ENCODE measurements at places on chromosomes 12 and 14.

- DNase-seq: no peak
These were observed 3.3 kb downstream of the ETNK1 start for GRCh38 chr12:22628228-22628627.

DNA sequence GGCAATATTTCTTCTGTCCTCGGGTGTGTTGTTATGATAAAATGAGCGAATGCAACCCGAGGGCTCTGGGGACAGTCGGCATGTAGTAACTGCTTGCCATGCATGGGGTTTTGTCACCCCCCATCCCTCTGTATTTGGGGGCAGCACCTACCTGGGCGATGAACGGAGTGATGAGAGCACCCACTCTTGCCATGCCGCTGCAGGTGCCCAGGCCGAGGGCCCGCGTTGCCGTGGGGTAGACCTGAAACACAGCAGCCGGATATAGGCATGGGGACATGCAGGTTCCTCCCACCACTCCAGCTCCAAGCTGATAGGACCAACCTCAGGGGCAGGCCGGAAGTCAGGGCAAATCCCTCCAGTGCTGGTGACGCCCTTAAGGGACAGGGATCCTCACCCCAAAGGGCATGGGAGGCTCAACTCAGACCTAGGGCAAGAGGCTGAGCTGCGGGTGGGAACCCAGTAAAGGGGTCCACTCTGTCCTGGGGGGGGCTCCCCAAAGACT, 35.8 kb downstream of the DAO start:
- DNase-seq: no peak

- no peak for DNase-seq
These were observed 268.5 kb upstream of the PPFIA2 start for GRCh38 chr12:82027612-82028011.

DNA sequence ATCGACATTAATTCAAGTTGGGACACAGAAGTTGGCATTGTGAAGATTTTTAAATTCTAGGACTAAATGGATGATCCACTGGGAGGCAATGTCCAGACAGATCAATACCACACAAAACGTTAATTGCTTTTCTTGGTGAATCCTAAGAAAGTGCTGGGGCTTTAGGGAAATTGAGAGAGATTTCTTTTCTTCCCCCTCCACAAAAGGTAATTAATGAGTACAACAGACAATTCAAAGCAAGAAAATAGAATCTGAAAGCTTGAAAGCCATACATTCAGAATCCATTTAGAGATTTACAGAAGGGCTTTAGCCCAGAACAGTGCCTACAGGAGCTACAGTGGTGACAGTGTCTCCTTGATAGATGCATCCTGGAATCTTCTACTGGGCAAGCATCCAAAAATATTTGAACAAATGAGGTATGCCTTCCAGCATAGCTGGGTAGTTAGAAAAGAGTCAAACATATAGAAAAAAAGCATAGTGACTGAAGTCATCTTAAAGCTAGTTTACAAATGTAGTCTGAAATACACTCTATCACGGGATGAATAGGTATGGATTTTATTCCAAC, 718.1 kb downstream of the DIO2 start:
- DNase-seq: no peak

DNA sequence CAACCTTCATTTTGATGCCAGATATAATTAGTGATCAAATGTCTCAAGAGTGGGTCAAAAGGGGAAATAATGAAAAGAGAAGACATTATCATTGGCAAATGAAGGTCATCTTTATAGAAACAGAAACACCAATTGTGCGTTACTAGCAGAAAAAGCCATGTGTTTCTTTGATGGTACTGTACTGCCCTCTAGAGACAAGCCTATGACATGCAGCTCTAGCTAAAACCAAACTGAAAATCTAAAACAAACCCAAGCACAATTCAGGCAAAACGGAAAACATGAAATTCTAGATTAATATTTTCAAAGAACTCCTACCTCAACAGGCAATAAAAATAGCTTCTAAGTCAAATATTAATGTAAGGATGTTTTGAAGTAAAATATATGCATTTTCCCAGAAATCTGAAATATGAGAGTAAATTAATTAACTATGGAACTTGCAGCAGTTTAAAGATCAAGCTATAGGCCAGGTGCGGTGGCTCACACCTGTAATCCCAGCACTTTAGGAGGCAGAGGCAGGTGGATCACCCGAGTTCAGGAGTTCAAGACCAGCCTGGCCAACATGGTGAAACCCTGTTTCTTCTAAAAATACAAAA, 115.4 kb downstream of the KLHL28 start:
- DNase-seq: peak; percentile 46

GRCh38 chr12:109637348-109637747, 63.8 kb downstream of the MVK start:
- no peak for DNase-seq

DNA sequence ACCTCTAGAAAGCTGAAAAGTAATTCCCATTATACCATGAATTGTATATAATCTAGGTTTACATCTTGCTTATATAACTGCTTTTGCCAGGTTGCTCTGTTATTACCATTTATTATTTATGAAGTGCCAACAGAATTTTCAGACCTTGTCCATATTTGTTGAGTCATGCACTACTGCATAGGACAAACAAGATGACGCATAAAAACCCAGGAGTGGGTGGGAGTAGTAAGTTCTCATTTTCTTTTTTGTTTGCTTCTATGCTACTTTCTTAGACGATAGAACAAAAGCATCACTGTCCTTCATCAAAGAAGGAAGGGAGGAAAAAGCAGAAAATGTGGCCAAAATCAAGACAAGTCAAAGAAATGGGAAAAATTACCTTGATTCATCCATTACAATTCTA, 119.0 kb upstream of the RASSF8 start:
- no peak for DNase-seq

- no peak for DNase-seq
These were observed 27.2 kb downstream of the CALM1 start for GRCh38 chr14:90424075-90424474.

DNA sequence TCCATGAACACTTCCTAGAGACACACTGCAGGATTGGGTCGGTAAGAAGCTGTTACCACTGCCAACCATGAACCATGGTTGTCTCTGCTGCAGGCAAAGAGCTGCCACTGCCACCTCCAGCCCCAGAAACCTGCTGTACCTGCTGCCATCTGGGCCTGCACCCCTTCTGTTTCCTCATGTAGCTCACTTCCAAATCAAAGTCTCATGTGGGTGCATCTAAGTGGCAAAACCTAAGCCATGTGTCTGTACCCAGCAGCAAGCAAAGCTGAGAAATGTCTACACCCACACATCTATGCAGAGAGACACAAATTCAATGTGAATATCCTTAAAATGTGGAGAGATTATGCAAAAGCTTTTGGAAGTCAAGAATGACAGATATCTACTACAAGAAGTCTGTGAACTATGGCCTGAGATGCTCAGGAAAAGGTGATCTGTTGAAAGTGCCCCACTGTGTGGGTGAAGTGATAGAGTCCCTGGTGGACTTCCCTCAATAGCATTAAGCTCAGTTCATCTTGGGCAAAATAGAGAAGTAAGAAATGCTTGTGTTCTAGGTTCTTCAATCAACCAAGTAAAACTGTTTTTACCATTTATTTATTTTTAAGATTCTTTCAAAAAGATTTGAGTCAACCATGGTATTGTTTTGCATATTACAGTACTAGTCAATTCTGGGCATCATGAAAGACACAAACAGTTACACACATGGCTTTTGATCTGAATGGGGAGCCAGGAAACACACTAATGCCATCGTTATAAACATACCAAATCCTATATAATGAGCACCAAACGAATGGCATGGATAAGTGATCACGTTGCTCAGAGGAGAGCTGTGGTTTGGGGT, 64.4 kb downstream of the FOS start:
- no peak for DNase-seq

DNA sequence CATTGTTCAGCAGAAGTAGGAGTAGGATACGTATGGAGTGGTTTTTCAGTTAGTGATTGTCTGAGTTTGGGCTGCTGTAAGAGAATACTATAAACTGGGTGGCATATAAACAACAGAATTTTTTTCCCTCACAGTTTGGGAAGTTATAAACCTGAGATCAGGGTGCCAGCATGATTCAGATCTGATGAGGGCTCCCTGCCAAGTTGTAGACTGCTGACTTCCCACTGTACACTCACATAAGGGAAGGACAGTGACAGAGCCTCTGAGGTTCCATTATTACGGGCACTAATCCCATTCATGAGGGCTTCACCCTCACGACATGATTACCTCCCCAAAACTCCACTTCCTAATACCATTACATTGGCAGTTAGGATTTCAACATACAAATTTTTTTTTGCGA, 50.7 kb downstream of the ACSM4 start:
- no peak for DNase-seq

DNA sequence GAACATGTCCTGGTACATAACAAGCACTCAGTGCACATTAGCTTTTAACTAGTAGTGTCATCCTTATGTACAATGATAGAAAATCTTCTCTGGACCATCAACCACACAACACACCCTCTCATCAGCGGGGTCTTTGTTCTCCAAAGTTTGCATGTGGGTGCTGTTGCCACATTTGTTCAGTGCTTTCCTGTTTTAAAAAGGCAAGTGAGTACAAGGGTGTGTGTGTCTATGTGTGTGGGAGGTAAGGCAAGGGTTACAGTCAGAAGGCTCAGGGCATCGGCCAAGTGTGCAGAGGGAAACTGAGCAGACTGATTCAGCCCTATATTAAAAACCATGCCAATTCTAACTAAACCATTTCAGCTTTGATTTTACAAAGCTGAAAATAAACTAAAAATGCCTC, 17.9 kb downstream of the KRT76 start:
- DNase-seq: no peak

DNA sequence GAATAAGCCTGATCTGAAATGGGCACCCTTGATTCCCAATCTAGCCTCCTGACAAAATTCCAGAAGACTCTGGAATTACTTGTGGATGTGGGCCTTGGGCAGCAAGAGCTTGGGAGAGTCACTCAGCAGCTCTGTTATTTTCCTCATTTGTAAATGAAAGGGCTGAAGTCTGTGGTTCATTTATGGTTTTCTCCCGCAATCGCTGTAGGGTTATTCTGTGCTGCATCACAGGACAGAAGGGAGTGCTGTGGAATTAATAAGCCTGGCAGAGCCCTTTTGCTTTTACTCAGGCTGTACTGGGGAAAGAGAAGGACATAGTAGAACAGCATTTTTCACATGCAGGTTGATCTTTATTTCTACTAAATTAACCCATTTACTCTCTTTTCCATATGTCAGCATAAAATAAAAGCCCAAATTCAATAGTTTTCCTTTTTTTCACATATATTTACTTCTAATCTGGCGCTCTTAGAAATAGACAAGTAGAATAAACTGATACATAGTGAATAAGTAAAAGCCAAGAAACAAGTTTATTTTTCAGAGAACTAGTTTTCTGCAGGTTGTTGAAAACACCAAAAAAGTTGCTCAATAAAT, 49.2 kb downstream of the DUSP16 start:
- no peak for DNase-seq

DNA sequence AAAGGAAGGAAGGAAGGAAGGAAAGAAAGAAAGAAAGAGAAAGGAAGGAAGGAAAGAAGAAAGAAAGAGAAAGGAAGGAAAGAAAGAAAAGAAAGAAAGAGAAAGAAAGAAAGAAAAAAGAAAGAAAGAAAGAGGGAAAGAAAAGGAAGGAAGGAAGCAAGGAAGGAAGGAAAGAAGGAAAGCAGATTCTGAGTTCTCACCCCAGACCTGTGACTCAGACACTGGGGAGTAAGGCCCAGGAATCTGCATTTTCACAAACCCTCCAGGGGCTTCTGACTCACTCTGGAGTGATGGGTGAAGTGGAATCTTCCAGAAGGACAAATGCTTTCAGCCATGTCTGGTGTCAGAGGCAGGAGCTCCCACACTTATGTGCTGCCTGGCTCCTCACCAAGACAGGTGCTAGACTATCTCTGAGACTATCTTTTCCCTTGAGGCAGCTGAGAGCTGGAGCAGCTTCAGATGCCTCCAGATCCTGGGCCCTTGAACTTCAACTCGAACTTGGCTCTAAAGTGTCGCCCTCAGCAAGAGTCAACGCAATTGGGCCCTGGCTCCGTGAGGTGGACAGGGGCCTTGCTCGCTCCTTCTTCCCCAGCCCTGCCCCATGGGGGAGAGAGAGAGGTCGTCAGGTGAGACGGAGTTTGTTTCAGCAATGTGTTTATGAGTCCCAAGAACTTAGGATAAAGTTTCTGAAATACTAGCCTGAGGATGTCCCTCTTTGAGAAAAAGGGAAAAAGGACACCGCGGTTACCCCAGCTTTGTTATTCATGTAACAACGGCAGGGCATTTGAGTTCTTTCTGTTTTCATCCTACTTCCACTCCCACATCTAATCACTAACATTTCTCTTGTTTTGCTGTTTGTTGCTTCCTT, 19.8 kb upstream of the SCARB1 start:
- DNase-seq: no peak

- peak; percentile 10 for DNase-seq
These were observed 29.3 kb upstream of the ATF1 start for GRCh38 chr12:50734409-50735263.

GRCh38 chr14:102683399-102684297, 91.2 kb downstream of the RCOR1 start:
- no peak for DNase-seq

DNA sequence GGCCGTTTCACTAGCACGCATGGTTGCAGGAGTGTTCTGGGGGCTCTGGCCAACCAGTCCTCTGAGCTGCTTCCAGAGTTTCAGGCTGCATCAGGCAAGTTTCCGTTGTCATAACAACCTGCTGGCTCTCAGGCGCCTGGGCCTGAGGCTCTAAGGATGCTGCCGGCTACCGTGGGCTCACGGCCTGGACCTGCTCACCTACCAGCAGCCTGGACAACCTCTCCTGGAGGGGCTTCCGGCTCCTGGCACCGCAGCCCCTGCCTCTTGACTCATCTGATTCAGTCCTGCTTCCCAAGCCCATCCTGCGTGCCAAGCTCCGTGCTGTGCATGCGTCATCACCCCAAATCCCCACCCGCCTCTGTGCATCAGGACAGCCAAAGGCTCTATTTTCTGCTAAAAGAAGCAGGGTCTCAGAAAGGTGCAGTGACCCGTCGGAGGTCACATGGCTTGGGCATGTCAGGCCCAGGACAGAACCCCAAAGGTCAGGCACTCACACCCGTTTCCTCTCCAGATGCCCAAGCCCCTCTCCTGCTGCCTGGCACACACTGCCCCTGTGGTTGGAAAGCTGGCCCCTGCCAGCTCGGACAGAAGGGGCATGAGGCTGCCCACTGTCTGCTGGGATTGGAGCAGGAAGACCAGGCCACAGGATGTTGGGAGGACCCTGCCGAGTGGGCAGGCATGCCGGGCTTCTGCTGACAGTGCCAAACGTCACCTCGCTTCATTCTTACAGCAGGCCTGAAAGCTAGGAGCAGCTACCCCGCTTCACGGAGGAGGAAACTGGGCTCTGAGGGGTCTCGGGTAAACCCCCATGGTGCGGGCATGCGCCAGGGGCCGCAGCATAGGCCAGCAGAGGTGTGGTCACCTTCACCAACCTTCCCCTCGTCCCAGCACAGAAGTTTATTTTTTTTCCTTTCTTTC, 5.7 kb downstream of the BEGAIN start:
- DNase-seq: no peak

DNA sequence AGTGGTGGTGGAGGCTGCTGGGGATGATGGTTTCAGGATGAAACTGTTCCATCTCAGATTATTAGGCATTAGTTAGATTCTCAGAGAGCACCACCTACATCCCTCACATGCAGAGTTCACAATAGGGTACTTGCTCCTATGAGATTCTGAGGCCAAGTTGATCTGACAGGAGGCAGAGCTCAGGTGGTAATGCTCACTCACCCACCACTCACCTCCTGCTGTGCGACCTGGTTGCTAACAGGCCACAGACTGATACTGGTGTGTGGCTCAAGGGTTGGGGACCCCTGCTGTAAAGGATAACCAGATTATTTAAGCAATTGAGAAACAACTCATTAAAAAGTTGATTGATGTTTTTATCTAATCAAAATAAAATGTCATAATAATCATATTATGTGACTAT, 248.5 kb downstream of the RERGL start:
- DNase-seq: no peak

Data from CD4-positive, alpha-beta T cell treated with Interleukin-4 for 4 hours (primary cell).